CD4-positive, alpha-beta T cell treated with Interleukin-17A for 4 hours (primary cell): ENCODE measurements at places on chromosomes 1 and 21.

GRCh38 chr1:66876664-66877063 is 48.0 kb downstream of the DNAI4 start:
- DNase-seq: no peak

GRCh38 chr1:242523719-242524570 is 552 bp downstream of the PLD5 start:
- DNase-seq: no peak

- DNase-seq: no peak
Measured at GRCh38 chr1:30877205-30877912, 31.2 kb downstream of the SDC3 start.

DNA sequence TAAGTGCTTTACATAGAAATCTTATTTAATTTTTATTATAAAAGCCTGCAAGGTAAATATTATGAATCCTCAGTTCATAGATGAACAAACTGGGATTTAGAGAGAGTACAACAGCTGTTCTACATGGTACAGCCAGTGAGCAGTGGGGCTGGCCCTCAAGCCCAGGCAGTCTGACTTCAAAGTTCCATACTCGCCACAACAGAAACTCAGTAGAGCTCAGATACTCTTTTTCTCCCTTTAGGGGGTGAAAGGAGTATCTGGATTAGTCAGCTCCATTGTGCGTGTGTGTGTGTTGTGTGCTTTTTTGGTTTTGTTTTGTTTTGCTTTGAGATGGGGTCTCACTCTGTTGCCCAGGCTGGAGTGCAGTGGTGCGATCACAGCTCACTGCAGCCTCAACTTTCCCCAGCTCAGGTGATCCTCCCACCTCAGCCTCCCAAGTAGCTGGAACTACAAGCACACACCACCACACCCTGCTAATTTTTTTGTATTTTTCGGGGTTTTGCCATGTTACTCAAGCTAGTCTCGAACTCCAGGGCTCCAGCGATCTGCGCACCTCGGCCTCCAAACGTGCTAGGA is 378.5 kb downstream of the SMYD3 start:
- no peak for DNase-seq

DNA sequence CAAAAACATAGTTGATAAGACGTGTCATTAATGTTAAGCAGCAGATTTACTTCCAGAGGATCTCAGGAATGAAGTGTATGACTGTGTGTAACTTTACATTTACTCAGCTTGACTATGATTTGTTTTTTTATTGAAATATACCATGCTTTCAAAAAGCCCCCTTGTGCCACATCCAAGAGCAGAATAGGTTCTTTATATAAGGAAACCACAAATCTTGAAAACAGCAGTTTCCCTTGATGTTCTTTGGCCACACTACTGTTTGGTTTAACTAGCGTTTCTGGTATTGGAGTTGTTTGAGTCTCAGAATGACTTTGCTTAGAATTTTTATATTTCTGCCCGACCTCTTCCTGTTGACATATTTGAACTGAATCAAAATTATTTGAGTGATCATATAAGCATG is 25.0 kb downstream of the LRRC8C start:
- DNase-seq: no peak

DNA sequence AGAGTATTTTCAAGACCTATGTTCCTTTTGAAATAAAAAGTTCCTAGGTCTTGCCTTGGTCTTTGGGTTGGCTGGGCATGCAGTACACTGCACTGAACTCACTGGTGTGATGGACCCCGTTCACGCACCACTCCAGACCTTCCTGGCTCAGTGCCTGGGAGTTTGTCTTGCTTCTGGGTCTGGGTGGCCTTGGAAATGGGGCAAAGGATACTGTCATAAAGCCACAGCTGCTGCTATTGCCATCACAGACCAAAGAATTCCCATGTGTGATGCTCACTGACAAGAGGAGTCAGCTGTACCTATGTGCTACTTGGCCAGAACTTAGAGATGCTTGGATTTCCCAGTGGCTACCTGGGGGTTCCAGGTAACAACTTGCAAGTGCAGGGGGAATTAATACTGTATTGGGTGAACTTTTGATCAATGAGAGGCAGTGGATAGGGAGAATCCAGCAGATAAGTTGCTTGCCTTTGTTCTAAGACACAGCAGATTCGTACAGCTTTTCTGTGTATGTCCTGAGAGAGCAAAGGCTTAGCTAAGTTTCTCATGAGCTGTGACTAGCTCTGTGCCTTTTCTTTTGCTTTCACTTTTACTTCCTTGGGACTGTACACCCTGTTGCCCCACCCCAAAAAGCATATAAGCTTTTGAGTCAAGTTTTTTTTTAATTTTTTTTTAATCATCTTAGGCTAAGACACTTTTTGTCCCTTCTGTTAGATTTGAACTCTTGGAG is 115.3 kb downstream of the RUNX1 start:
- DNase-seq: peak; percentile 45

DNA sequence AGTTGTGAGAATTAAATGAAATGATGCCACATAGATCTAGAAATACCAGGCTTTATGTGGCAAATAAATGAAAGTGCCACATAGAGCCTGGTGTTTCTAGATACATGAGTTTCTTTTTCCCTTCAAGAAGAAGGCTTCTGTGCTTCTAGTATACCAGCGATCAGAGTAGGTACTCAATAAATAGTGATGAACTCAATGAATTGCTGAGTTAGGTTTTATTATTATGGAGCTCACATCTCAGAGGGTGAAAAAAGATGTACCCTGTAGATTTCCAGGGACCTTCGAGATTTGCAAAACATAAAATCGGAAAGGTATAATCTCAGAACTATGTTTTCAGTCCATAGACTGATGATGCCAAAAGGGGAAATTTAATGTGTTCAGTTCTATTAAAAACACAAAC is 2.3 kb upstream of the CLSTN1 start:
- no peak for DNase-seq

DNA sequence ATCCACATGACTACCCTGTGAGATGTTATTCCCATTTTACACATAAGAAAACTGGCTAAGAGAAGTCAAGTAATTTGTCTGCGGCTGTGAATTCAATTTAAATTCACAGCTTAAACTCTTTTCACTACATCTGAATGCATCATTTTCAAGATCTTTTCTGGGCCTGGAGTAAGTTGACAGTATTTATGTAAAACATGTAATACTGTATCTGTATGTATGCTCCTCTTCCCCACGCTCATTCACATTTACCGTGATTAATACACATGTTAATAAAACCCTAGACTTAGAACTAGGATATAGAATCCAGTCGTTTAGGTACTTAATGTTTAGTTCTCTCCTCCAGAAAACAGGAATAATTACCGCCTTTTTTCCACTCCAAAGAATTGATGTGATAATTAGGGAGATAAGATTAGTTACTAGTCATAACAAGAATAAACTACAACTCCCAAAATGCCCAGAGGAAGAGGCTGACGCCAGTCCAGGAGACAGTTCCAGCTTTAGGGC is 442 bp upstream of the PPP1R12B start:
- no peak for DNase-seq

GRCh38 chr21:36757196-36757595 is 58.3 kb downstream of the SIM2 start:
- no peak for DNase-seq

GRCh38 chr1:231041719-231042261 is 1.7 kb upstream of the FAM89A start:
- no peak for DNase-seq

GRCh38 chr1:167221126-167221737 is 546 bp downstream of the POU2F1 start:
- no peak for DNase-seq

DNA sequence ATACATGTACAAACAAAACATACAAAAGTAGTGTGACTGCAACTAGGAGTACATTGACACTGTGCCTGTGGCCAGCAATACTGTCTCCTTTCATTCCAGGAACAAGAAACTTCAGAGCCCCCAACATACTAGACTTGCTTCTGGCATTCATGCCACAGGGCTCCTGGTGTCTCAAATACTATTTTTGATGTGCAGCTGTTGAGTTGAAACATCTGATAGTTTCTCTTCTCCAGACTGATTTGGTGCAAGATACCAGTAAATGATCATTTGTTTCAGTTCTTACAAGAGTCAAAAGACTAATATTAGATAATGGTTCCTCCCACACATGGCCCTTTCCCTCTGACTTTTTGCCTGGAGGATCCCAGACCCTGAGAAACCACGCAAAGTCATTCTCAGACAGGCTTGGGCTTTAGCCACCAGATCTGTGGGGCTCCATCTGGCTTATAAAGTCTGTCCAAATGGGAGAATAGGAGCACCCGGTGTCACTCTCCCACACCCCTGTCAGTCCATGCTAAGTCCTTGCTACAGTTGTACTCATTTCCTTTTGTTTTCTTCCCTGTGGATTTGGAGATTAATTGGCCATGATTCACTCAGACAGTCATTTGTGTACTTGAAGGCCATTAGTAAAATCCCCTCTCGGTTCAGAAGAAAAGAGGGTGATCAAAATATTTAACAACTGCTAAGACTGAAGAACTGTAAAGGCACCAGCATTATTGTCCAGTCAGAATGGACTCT is 163.5 kb upstream of the RUNX1 start:
- DNase-seq: no peak

- DNase-seq: no peak
Measured at GRCh38 chr1:243505986-243506689, 250.3 kb downstream of the SDCCAG8 start.

- DNase-seq: no peak
Measured at GRCh38 chr1:17369466-17369865, 2.5 kb upstream of the PADI6 start.

DNA sequence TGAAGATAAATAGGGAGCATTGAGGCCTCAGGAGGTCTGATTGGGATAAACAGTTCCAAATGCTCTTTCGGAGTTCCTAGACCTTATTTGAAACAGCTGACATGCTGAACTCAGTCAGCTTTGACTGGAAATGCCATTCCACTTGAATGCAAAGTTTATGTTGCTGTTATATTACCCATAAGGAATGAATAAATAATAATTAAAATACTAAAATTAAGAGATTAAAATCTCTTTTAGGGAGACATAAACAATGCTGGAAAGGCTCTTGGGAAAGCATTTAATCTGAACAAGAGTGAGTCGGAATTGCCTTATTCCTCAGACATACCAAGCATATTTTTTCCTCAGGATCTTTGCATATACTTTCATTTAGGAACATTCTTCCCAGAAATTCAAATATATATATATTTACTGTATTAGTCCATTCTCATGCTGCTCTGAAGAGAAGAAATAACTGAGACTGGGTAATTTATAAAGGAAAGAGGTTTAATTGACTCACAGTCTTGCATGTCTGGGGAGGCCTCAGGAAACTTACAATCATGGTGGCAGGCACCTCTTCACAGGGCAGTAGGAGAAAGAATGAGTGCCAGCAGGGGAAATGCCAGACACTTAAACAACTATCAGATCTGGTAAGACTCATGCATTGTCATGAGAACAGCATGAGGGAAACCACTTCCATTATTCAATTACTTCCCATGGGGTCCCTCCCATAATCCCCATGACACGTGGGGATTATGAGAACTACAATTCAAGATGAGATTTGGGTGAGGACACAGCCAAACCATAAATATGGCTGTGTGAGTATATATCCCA is 318.2 kb upstream of the PLXNA2 start:
- no peak for DNase-seq

DNA sequence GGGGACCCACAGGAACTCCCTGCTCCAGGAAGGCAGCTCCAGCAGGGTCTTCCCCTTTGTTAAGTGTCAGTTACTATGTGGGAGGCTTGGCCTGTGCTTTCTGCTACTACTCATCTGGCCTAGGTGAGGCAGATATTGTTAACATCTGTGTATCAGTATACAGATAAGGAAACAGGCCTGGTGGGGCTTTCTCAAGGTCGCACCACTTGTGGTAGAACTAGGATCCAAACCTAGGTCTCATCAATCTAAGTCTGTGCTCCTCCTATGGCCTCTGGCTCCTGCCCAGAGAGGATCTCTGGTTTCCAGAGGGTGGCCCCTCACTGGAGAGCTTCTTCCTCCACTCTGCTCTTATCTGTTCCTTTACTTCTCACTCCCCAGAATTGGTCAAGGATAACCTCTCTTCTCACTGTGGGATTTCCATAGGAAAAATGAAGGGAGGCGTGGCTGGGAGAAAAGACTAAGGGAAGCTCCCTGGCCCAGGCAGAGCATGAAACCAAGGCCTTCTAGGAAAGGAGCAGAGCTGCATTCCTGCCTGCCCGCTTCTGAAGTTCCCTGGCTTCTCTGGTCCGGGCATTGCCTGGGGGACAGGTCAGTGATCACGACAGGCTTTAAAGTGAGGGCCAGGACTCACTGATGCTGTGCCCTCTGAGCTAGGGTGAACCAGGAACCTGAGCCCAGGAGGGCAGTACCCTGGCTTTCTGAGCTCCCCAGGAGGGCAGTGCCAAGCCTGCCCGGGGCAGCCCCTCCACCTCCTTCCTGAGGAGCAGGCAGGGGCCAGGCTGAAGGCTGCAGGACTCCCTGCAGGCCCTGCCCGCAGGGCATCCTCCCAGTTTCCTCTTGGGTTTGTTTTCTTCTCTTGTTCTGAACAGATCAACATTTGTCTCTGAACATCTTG is 5.8 kb downstream of the KCNC4 start:
- DNase-seq: no peak
